ENCODE measurements at places on chromosomes 4 and X. TPM values are rescaled to one million over a fixed set of nuclear protein-coding genes. Genes with fewer than 3 reads are reported as not detected.

The KLHL5 gene
- total RNA-seq, result 46.1 TPM

The MAGEE1 gene
- 4.9 TPM for total RNA-seq

The RAB33A gene
- 0.20 TPM for total RNA-seq

The ZFP92 gene
- total RNA-seq, result 0.54 TPM

The ZBTB49 gene
- total RNA-seq, result 2.6 TPM

The NPFFR2 gene
- not detected for total RNA-seq

The TMSB15A gene
- total RNA-seq, result 0.73 TPM

The SPANXB1 gene
- total RNA-seq, result 3.0 TPM

The TDO2 gene
- total RNA-seq, result 0.43 TPM

The NCAPG gene
- total RNA-seq, result 25.6 TPM

The PABPC1L2B gene
- total RNA-seq, result not detected

The SMR3B gene
- total RNA-seq, result not detected

The MAGEA2B gene
- total RNA-seq, result not detected
